Muscle of leg (tissue), 16 donors: ENCODE measurements at places on chromosomes 2 and 18. TPM values are rescaled to one million over a fixed set of nuclear protein-coding genes. Genes with fewer than 3 reads are reported as not detected.

The ERFE gene
- total RNA-seq = 6.1 TPM

The HOXD9 gene
- total RNA-seq = 0.75 TPM

The PTPRM gene
- 61.7 TPM for total RNA-seq

The LONRF2 gene
- total RNA-seq = 1.5 TPM

The CDH20 gene
- 0.80 TPM for total RNA-seq

The CTAGE1 gene
- total RNA-seq = not detected

The OTOS gene
- total RNA-seq = not detected

The RAX gene
- not detected for total RNA-seq

The TUBA3E gene
- total RNA-seq = not detected

The PKDCC gene
- 147 TPM for total RNA-seq

GRCh38 chr2:15357922-15358321, 203.2 kb downstream of the NBAS start:
- peaks cover 3% of the 10 kb centered on the region for H3K4me1 ChIP-seq
- no peak overlapping the region for H3K27ac ChIP-seq
- DNase-seq = no peak
- no peak overlapping the region for H3K4me3 ChIP-seq
- no peaks in the 10 kb centered on the region for H3K27me3 ChIP-seq

DNA sequence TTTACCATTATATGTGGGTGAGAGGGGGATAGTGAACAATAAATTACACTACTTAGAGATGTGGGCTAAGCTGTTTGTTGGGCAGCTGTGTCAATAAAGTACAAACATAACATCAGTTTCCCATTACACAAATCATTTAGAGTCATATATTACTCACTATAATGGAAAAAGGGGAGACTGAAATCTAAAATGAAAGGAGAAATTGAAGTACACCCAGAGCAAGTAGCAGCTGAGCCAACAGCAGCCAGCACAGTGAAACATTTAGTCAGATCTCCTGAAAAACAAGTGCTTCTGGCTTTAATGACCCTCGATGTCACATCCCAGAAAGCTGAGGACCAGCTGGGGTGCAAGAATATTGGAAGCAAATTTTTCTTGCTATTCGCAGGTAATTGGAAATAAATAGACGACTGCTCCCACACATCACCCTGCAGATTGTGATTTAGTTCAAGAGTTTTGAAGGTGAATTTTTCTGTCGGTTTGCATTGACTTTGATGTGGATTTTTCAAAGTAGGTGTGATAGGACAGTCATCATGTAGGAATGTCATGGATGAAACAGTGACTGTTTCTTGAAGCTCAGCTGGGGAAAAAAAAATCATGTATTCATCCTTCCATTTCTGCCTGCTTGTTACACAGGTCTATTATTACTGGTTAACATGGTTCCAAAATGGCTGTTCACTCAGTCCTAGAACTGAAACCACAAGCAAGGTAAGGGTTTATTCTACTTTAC, 1607.3 kb upstream of the CELF4 start:
- no peak overlapping the region for H3K27ac ChIP-seq
- H3K4me1 ChIP-seq = no peaks in the 10 kb centered on the region
- no peaks in the 10 kb centered on the region for H3K27me3 ChIP-seq
- H3K36me3 ChIP-seq = no peaks in the 10 kb centered on the region
- DNase-seq = no peak

DNA sequence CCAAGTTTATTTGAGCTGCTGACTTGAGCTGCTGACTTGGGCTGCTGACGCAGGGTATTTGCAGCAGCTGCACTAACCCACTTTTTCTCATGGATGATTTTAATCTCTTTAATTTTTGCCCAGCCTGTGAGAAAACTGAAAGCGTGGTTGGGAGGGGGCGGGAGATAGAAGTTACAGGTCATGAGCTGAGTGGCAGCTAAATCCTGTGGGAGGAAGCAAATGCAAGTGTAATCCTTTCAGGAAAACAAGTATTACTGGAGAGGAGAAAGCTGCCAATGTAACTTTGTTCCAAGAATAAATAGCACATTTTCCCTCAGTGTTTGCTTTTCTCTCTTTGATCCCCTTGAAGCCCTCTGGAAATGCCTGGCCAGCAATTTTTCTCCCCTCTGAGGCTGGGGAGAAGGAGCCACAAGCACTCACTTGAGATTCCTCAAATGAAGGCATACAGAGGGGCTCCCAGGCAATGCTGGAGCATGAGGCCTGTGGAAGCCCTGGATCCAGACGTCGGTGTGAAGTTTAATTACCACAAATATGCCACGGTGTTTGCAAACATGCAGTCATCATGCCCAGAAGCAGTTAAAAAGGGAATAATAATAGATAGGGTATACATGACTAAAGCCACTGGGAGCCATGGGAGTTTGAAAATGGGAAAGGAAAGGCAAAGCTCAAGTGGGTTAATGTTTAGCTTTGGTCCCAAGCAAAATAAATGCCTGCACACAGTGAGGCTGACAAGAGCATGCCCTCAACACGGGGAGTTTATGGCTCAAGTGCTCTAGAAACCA, 10.4 kb upstream of the EVA1A start:
- no peak overlapping the region for H3K4me3 ChIP-seq
- H3K27me3 ChIP-seq = no peaks in the 10 kb centered on the region
- peaks cover 16% of the 10 kb centered on the region for H3K4me1 ChIP-seq
- no peaks in the 10 kb centered on the region for H3K36me3 ChIP-seq

DNA sequence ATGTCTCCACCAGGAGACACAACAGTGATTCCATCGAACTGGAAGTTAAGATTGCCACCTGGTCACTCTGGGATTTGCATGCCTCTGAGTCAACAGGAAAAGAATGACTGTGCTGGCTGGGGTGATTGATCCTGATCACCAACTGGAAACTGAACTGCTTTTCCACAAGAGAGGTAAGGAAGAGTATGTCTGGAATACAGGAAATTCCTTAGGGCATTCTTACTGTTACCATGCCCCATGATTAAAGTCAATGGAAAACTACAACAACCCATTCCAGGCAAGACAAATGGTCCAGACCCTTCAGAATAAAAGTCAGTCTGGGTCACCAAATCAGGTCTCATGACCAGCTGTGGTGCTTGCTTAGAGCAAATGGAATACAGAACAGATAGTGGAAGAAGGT, 12.0 kb upstream of the DDX1 start:
- H3K27ac ChIP-seq = no peak overlapping the region
- H3K4me1 ChIP-seq = no peaks in the 10 kb centered on the region
- no peaks in the 10 kb centered on the region for H3K36me3 ChIP-seq
- DNase-seq = no peak
- no peak overlapping the region for H3K4me3 ChIP-seq

- peaks cover 5% of the 10 kb centered on the region for H3K4me1 ChIP-seq
- no peaks in the 10 kb centered on the region for H3K36me3 ChIP-seq
- peak; percentile 70 for DNase-seq
- H3K27me3 ChIP-seq = peaks cover 25% of the 10 kb centered on the region
- H3K27ac ChIP-seq = no peak overlapping the region
Observed at GRCh38 chr2:136423516-136423996, 305.6 kb upstream of the CXCR4 start.

DNA sequence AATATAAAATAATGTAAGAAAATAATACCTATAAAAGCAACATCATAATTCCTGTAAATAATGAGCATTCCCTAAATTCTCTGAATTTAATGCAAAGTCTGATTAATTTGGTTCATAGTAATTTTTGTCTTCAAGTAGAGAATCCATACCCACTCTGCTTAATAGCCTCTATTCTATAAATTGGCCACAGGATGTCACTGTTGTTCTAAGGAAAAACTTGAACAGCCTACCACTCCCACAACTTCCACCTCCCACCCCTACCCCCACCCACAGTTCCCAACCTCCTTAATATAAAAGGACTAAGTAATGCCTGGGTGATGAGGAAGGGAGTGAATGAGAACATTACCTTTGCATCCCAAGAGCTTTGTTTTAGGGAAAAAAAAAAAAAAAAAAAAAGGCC, 27.2 kb upstream of the BBS5 start:
- no peaks in the 10 kb centered on the region for H3K4me1 ChIP-seq
- H3K36me3 ChIP-seq = no peaks in the 10 kb centered on the region
- peak; percentile 39 for DNase-seq
- no peaks in the 10 kb centered on the region for H3K27me3 ChIP-seq

DNA sequence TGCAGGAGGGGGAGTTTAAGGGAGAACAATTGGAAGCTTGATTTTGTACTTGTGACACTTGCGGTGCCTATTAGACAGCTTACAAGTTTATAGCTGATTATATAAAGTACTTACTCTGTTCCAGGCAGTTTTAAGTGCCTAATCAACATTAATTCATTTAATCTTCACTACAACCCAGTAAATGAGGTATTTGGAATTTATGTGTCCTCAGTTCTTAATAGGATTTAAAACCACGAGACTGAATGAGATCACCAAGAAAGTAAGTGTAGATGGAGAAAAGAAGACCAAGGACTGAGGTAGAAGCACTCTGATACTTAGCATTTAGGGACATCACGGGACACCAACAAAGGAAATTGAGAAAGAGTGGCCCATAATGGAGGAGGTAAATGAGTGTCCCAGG, 49.8 kb downstream of the ZC3H15 start:
- H3K4me1 ChIP-seq = no peaks in the 10 kb centered on the region
- H3K4me3 ChIP-seq = no peak overlapping the region
- H3K27me3 ChIP-seq = no peaks in the 10 kb centered on the region
- no peak for DNase-seq

- H3K4me3 ChIP-seq = no peak overlapping the region
- no peak for DNase-seq
- H3K4me1 ChIP-seq = no peaks in the 10 kb centered on the region
- H3K36me3 ChIP-seq = peaks cover 10% of the 10 kb centered on the region
Observed at GRCh38 chr2:206063635-206064034, 22.3 kb downstream of the INO80D start.

GRCh38 chr2:38463752-38464151, 86.7 kb upstream of the ATL2 start:
- peaks cover 4% of the 10 kb centered on the region for H3K4me1 ChIP-seq
- H3K27ac ChIP-seq = no peak overlapping the region
- H3K4me3 ChIP-seq = no peak overlapping the region
- no peaks in the 10 kb centered on the region for H3K27me3 ChIP-seq
- DNase-seq = no peak
- no peaks in the 10 kb centered on the region for H3K36me3 ChIP-seq

- peaks cover 9% of the 10 kb centered on the region for H3K4me1 ChIP-seq
- no peak for DNase-seq
- H3K27me3 ChIP-seq = peaks cover 2% of the 10 kb centered on the region
- H3K36me3 ChIP-seq = peaks cover 2% of the 10 kb centered on the region
- H3K4me3 ChIP-seq = no peak overlapping the region
Observed at GRCh38 chr2:10357193-10358169, 54.8 kb downstream of the HPCAL1 start.

GRCh38 chr2:177147834-177148445, 64.7 kb upstream of the HNRNPA3 start:
- no peak overlapping the region for H3K4me3 ChIP-seq
- peaks cover 3% of the 10 kb centered on the region for H3K4me1 ChIP-seq
- peak; percentile 31 for DNase-seq
- no peaks in the 10 kb centered on the region for H3K36me3 ChIP-seq
- H3K27me3 ChIP-seq = peaks cover 12% of the 10 kb centered on the region

DNA sequence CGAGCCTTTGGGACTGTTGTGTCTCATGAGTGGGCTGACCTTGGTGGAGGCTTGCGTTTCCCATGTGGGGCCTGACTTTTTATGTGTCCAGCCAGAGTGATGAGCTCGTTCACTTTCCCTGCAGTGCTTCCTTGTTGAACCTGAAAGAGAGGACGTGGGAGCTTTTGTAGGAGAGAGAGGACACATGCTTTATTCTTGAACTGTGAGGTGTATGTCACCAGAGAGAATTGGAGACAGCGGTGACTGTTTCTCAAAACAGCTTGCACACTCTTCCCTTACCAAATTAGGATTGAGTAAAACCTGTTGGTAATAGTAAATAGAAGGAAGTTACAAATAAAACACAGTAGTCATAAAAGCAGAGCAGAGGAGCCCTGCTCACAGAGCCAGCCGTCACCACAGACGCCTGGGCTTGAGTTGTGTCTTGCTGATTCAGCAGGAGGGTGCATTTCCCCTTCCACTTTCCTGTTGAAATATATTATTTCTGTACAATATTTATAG, 60.7 kb downstream of the INPP4A start:
- peak overlapping the region; percentile 56 for H3K27ac ChIP-seq
- no peaks in the 10 kb centered on the region for H3K27me3 ChIP-seq
- peaks cover 21% of the 10 kb centered on the region for H3K4me1 ChIP-seq
- no peaks in the 10 kb centered on the region for H3K36me3 ChIP-seq
- DNase-seq = peak; percentile 65

- no peak overlapping the region for H3K27ac ChIP-seq
- H3K27me3 ChIP-seq = no peaks in the 10 kb centered on the region
- no peaks in the 10 kb centered on the region for H3K4me1 ChIP-seq
- no peaks in the 10 kb centered on the region for H3K36me3 ChIP-seq
- H3K4me3 ChIP-seq = no peak overlapping the region
Observed at GRCh38 chr2:242011516-242011915, 142.0 kb downstream of the RTP5 start.

DNA sequence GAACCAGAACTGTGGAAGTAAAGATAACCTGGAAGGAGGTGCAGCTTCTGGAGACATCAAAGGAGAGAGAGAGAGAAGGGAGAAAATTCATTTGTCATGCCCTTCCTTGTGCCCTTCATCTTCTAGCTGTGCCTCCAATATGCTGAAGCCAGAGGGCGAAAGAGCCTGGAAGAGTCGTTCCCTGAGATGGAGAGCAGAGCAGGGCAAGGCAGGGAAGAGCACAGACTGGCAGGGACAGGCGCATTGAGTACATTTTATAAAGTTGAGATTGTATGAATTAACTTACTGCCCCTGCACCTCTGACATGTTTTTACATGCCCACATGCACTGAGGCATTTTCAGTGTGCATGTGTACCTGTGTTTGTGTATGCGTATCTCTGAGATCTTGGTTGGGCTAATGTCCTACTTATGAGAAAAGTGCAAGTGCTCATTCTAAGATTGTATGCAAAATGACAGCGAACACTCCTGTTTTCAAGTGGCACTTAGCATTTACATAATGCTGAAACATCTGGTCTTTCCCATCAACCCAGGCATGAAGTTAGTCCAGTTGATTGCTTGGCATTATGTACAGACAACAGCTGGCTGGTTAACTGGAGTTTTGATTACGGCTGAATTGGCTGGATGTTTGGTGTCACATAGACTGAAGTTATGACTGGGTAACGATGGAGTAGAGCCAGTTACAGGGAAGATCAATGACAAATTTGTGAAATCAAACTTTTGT, 23.7 kb upstream of the MMADHC start:
- H3K4me3 ChIP-seq = no peak overlapping the region
- DNase-seq = peak; percentile 82
- H3K27ac ChIP-seq = peak overlapping the region; percentile 68
